ENCODE measurements at places on chromosomes 4 and X.
A peak's percentile ranks its signal among the peaks of the same experiment; 100 is the strongest.

DNA sequence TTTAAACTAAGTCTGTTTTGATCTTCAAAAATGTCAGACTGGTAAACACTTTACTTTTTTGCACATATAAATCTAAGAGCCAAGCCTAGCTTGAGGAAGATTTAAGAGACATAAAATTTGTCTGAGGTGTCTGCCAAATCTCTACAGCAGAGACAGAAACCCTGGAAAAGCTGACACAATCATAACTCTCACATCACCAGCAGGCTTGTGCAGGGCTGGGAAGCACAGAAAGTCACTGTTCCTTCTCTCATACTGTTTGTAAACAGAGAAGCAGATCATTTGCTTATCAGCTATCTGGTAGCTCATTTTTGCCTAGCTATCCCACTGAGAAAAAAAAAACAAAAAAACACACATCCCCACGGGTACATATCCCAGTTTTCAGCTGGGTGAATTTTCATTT, 7.0 kb downstream of the ENOX2 start:
- no peak for DNase-seq

GRCh38 chr4:78627046-78627965, 75.7 kb downstream of the ANXA3 start:
- DNase-seq = peak; percentile 59

- DNase-seq = peak; percentile 0
Measured at GRCh38 chr4:61173799-61174198, 26.3 kb upstream of the ADGRL3 start.

DNA sequence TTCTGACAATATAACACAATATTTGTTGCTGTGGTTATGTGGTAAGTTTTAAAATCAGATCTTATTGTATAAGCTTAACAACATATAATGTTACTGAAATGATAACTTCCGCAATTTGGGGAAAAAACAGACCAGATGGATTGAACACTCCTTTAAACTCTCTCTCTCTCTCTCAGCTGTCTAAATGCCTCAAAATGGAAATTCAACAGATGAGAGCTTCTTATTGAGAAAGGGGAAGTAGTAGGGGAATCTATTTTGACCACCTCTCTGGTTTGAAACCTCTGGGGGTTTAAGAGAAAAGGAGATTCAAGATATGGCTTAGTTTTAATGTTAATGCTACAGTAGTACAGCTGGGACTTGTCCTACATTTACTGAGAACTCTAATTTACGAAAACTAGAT, 40.3 kb downstream of the DMD start:
- no peak for DNase-seq

DNA sequence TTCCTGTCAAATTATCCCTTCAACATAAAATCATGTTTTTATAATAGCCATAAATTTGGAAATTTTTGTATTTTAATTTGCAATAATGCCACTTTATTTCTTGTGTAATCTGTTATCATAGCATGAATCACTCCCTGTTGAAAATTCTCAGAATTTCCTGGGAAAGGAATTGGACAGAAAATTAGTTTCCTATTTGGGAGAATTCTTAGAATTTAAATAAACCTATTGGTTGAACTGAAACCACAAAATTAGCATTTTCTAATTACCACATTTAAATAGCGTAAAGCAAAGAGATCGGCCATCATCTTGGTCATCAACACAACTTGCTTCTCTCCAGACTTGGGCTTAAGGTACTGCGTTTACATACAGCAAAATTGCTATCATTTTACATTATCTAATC, at the start of gene CSN1S1:
CSN1S1 (plus strand) TSS at position 301 of the 400 bp plus-strand sequence. CDS start 1,488 bp downstream, outside the sequence.
- no peak for DNase-seq

DNA sequence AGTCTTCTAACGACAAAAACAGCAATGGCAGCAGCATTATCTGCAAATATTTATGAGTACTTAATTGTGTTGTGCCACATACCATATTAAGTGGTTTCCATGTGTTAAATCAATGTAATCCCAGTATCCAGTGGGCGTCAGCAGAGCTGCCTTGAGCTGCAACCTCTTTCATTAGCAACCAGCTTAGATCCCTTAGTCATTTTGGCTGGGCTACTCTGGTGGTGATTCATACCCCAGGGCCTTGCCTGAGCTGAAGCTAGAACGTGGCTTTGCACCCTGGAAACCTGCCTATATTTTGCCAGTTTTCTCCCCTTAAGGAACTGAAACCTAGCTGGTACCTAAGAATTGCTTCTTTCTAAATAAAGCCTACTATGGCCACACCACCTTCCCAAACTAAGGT, 474.3 kb upstream of the FTHL17 start:
- peak; percentile 59 for DNase-seq

DNA sequence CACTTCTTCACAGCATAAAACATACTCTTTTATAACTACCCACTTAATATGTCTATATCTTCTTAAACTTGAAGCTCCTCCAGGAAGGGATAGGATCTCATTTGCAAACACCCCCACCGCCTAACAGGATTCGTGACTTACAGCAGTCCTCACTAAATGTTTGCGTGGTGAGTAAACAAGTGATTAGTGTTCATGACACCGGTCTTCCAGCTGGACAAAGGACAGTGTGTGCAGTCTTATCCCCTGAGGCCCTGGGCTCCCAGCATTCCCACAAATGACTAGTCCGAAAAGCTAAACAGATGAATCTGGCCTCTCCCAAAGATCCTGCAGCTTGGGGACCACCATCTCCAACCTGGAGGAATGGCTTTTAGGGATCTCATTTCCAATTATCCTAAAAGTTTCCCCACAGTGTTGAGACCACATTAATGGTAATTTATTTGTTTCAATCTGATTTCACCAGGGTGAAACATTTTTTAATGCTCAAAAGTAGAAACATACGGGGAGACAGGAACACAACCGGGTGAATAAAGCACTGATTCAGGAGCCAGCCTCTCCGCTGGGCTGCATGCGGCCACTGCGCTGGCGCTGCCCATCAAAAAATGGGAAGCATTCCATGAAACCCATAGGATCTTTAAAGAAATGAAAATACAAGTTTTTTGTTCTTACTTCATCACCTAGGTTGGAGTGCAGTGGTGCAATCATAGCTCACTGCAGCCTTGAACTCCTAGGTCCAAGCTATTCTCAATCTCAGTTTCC, 69.2 kb downstream of the HADH start:
- peak; percentile 68 for DNase-seq

DNA sequence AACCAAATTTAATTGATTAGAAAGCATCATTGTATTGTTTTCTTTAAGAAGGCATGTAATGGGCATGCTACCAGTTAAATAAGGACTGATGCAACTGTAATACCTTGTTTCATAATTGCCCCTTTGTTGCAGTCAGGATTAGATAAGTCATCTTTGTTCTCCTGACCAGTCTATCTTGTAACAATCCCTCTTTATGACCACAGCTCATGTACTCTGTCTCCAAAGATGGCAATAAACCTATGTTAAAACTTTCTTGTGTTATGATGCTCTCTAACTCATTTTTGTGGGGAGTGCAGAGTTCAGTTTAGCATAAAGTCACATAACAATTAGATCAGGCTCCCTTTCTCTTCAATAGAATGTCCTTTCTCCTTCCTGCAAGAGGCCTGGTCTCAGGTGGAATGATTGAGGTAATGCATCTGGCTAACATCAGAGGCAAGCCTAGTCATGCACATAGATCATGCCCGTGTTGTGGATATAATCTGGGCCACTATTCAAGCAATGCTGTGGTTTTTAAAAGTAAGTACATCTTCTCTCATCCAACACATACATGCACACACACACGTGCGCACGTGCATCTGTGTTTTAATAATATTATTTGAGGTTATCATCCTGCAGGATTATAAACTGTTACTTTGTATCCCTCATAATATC, 45.6 kb downstream of the TMEM154 start:
- DNase-seq = no peak

DNA sequence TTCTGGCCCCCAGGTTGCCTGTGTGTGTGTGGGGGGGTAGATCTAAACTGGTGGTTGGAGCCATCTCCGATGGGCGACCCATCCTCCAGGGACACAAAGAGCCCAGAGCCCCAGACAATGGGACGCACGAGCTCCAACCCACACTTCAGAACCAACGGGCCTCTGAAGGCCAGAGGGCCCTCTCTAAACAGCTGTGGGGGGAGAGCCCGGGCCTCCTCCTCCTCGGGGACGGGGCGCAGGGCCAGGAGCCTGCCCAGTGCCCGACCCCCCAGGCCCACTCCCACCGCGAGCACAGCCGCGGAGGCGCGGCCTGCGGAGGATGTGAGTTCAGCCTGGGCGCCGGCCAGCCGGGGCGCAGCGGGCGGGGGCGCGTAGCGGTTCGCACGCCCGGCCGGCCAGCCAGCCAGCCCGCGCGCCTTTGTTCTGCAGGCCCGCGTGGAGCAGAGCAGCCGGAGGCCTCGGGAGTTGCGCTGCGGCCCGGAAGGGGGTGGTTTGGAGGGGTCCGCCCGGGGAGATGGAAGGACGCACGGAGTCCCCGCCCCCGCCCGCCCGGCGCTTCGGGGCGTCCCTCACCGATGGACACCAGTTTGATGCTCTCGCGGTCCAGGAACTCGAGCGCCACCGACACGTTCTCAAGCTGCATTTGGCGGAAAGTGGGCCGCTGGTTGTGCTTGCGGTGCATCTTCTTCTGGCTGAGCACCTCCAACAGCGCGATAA, 4.0 kb downstream of the FLNA start:
- no peak for DNase-seq

- DNase-seq = no peak
Measured at GRCh38 chr4:16043642-16044498, 40.0 kb downstream of the PROM1 start.

DNA sequence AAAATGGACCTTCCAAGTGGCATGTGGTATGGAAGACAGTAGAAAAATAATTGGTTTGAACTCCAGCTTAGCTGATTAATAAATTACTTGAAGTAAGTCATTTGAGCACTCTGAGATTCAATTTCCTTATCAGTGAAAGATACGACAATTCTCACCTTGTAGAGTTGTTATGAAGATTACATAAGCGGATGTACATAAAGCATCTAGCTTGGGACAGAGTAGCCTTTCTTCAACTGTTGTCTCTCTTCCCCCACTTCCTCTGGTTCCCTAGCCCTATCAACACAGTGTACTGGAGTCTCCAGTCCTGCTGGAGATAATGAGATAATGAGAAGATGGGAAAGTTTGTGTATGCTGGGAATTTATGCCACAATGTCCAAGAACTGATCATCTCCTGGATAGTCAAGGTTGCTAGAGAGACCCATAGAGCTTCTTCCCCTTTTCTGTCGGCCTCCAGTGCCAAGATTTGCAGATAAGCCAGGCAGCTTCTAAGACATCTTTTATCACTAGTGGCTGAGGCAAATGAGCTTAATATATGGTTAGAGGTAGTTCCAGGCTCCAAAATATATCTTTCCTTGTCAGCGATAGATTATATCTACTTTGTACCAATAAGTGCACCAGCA, 33.9 kb downstream of the VSIG4 start:
- no peak for DNase-seq

- DNase-seq = no peak
Measured at GRCh38 chr4:34964613-34965012, 1279.7 kb downstream of the ARAP2 start.

DNA sequence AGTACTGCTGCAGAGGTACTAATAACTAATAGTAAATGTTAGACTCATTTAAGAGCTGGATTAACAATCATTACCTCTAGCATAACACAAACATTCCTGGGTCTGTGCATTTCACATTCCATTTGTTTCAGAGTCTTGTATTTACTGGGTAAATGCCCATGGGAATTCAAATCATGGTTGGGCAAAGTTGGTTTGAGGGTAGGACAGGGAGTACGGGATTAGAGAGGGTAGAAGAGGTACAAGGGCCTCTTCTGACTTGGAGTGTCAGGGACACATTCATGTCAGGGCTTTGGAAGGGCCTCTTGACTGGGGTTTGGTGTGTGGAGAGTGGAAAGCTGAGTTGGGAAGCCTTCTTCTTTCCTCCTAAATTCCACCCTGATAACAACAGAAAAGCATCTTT, 65.9 kb downstream of the WWC2 start:
- DNase-seq = no peak

- DNase-seq = no peak
Measured at GRCh38 chr4:184805462-184806228, 20.1 kb downstream of the ACSL1 start.

DNA sequence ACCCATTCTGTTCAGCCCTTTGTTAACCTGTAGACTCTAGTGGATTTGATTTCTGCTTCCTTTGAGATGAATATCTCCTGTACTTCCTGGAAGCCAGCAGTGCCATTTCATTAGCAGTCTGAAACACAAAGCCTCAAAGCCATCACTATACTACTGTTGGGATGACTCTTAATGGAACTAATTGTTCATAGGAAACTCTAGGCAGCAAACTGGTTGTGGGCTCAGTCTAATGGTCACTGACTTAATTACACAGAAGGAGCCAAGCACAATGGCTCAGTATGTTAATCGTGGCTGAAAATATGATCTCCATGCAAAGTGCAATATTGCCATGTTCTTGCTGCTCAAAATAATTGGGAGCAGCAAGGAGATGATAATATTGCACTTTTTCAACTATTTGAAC, 262.3 kb downstream of the ARHGAP24 start:
- DNase-seq = no peak

DNA sequence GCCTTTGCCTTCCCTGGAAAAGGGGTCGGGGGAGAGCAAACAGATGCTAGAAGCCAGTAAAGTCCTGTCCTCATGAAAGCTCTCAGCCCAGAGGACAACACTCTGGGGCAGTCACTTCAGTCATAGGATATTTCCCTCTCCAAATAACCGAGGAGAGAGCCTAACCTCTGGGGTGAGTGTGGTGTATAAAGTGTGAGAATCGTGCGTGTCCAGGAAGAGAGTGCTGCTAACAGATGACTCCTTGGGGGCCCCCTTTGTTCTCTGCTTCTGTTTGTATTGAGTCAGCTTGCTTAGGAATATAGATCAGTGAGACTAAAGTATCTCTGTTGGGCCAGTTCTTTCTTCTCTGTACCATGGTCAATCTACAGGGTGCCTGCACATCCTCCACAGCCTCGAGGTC, 247.2 kb downstream of the PALLD start:
- no peak for DNase-seq

GRCh38 chr4:6561706-6562371, 13.2 kb upstream of the MAN2B2 start:
- no peak for DNase-seq

DNA sequence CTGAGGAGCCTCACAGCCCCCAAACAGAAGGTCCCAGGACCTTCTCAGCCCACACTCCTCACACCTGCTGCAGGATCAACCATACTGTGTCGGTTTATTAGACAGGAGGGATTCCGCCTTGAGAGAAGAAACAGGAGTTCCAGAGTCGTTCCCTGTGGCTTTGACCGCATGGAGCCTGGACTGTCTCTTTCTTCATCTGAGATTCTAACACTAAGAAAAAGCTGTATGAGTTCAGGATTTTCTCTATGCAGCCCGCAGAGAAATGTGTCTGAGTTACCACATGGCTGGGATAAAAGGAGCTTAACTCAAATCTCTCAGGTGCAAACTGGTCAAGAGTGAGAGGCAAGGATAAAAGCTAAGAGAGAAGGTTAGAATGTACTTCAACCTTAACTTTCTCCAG, 126.7 kb downstream of the AFAP1 start:
- no peak for DNase-seq

Measured in RWPE1 (cell line).